NCI-H226 (cell line): ENCODE measurements at places on chromosomes 5 and 9.

- no peak for DNase-seq
These were observed 477.7 kb upstream of the C9orf72 start for GRCh38 chr9:28050941-28051340.

GRCh38 chr5:128904805-128905567 is 60.3 kb upstream of the SLC27A6 start:
- no peak for DNase-seq

DNA sequence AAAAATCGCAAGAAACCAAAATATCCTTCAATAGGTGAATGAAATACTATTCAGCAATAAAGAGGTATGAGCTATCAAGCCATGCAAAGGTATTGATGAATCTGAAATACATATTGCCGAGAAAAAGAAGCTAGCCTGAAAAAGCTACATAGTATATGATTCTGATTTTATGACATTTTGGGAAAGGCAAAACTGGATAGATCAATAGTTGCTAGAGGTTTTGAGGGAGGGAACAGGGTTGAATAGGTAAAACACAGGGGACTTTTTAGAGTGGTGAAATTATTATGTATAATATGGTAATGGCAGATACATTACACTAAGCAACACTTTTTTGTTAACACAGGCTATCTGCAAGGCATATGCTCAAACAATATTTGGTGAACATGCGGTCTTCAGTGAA is 327.6 kb upstream of the ADAMTSL1 start:
- no peak for DNase-seq

- DNase-seq = no peak
These were observed 92.2 kb downstream of the CDC42SE2 start for GRCh38 chr5:131355971-131356528.

GRCh38 chr9:8188723-8189407 is 389.3 kb upstream of the DMAC1 start:
- DNase-seq = no peak

DNA sequence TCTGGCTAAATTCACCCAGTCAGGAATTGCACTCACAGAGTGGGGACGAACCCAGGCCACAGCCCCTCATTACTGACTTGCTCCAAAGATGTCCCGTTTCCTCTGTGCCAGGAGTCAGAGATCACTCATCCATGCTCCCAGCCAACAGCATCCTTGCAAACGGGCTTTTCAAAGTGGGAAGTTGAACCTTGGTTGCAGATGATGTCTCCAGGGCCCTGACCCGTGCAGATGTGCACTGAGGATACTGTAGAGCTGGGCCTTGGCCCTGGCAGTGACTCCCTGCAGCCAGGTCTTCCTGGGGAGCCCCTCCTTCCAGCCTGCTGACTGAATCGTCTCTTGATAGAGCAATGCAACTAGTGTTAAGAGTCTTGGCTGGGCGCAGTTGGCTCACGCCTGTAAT is 22.3 kb downstream of the TCF7 start:
- no peak for DNase-seq

DNA sequence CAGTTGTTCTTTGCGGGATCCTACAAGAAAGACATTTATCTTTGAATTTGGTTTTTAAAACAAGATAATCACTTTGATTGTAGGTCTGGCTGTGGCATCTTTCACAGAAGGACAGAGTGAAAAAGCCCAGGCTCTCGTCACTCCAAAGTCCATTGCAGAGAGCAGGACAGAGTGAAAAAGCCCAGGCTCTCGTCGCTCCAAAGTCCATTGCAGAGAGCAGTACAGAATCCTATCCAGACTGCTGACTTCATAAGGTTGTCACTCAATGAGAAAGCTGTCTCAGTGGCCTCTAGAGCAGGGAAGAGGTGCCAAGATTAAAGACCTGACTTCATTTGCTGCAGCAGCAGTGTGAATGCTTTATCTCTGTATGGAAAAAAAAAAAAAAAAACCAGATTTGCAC is 16.3 kb upstream of the GPX8 start:
- no peak for DNase-seq

DNA sequence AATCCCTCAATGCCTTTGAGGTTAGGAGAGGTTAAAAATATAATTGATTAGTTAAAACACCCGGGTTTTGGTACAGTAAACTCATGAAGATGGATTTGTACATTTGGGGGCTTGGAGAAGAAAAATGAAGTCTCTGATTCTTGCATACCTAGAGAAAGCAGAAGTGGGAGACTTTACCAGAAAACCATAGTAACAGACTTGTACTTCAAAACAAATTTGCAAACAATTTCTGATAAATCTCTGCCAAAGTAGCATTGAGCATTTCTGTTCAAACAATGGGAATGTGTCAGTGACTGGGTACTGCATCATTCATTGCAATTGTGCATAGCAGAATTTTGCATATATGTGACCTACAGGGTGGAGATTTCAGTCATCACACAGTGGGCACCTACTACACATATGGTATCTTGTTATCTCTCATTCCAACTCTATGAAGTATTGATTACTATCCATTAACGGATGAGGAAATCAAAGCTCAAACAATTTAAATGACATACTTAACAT is 256.9 kb downstream of the PLK2 start:
- no peak for DNase-seq

GRCh38 chr9:70696694-70697335 is 282.4 kb upstream of the KLF9 start:
- no peak for DNase-seq

- DNase-seq = no peak
These were observed 142.2 kb downstream of the BAAT start for GRCh38 chr9:101242651-101243050.

DNA sequence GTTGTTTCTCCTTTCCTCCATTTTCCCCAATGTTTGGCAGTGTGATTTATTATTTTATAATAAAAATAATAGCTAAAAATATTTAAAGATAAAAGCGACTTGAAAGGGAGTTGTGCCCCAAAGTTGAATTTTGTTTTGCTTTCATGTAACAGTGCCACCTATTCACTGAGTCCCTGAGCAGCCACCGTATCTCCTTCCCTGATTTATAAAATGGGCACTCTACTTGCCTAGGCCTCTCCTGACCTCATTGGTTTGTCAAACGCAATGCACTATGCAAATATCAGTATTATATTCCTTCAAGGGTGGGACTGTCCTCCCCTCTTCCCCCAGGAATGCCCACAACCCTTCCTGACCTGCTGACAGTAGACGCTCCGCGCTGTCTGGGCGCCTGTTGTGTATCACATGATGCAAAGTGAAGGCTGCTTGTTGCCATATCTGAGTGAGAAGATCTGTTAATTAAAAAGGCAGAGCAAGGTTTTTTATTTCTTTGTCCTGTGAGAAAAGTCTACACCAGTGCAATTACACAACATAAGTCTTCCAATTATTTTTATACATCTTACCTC is 81.4 kb downstream of the TTC39B start:
- DNase-seq = no peak

GRCh38 chr9:134532084-134532483 is 109.5 kb upstream of the COL5A1 start:
- no peak for DNase-seq

GRCh38 chr9:70988551-70988950 is 132.9 kb downstream of the TRPM3 start:
- DNase-seq = no peak
